NCI-H2107 (cell line): ENCODE measurements at places on chromosomes 6 and 20.

- DNase-seq, result no peak
Measured at GRCh38 chr6:43082806-43083655, 6.9 kb downstream of the PTK7 start.

GRCh38 chr6:161424421-161424820 is 150.6 kb upstream of the AGPAT4 start:
- no peak for DNase-seq

- DNase-seq, result no peak
Measured at GRCh38 chr6:105733556-105734162, 330.8 kb upstream of the PREP start.

GRCh38 chr6:102493485-102493884 is 1100.0 kb downstream of the GRIK2 start:
- no peak for DNase-seq

DNA sequence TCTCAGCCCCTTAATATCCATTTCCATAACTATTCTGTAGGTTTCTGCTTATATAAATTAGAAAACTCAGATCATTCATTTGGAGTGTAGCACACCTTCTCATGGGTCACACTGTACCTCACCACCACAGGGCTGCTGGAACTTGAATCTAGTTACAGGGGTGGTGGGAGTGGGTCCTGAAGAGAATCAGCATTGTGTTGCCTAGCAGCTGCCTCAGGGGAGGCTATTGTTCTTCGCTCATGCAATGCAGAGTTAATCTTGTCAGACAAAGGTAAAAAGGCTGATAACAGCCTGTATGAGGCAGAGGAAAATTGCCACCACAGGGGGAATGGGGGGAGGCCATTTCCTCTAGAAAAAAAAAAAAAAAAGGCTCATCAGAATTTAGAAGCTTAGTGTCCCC is 496.0 kb upstream of the ADGRB3 start:
- DNase-seq, result no peak

GRCh38 chr6:149031859-149032598 is 285.2 kb downstream of the UST start:
- no peak for DNase-seq

DNA sequence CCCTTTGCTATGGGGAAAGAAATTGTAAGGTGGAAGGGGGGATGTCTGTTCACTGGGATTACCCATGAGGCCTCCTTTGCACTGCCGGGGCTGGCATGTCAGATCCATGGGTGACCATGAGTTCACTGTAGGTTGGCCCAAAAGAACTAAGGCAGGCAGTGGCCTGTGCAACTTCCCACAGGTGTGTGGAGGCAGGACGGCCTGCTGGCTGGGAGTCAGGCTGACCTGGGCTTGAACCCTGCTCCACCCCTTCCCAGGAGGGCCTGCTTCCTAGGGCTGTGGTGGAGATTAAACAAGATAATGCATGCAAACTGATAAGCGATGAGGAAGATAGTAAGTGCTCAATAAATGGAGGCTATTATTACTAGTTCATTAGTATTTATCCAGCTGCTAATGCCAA is 163.0 kb downstream of the EYA2 start:
- DNase-seq, result no peak

- no peak for DNase-seq
Measured at GRCh38 chr6:151436802-151437201, 15.1 kb downstream of the RMND1 start.

DNA sequence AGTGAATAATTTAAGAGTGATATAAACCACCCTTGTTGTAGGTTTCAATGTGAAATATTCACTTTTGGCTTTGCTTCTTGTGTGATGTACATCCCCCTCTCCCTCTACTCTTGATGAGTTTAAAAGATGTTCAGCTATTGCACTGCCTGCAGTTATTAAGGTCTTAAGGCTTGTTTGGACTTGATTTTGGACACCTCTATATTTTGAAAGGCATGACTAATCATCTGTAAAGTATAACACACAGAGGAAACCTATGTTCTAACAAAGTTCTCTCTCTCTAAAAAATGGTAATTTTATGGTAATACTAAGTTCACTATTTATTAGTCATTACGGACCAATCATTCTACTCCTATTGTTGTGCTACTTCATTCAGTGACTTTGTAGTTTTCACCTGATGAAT is 1719.9 kb downstream of the GRIK2 start:
- no peak for DNase-seq

DNA sequence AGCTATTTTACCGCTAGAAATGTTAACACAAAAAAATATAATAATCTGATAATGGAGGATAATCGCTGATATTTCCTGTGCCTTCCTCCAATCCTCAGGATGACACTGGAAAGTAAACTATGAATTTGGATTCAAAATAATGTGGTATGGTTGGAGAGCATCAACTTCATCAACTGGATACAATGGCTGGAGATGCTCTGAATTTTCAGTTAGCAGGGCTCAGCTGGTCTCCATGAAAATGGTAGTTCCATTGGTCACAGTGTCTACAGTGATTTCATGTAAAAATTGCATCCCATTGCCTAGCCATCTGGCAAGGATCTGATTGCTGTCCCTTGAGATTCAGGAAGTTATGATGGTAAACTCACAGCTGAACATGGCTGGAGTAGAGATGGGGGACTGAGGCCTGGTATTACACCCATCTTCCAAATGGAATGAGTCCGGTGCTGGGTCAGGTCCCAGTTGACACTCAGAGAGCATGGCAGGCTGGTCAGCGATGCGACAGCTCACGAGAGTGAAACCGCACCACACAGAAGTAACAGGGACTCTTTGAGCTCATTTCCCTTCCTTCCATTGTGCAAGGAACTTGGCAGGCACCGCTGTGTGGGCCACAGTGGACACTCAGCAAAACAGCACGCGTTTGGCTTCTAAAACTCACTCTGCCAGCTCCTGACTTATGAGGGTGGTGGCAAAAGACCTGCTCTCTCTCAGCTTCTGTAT is 142.4 kb upstream of the TNFAIP3 start:
- DNase-seq, result no peak

DNA sequence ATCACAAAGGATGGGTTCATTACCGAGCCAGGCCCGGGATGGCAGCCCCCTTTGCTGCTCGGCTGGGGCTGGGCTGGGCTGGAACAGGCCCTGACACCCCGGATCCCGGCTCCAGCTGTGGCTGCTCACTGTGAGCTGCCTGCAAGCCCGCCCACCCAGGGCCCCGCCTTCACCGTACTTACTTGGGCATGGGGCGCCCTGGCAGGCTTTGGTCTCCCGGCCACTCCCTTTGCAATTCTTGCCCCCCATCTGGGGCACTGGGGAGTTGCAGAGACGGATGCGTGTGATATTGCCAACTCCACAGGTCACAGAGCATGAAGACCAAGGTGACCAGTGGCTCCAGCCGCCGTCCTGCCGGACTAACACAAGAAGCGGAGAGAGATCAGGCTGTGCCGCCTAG is 16.7 kb downstream of the THBS2 start:
- no peak for DNase-seq

- DNase-seq, result no peak
Measured at GRCh38 chr6:88135578-88136114, 30.5 kb downstream of the CNR1 start.

DNA sequence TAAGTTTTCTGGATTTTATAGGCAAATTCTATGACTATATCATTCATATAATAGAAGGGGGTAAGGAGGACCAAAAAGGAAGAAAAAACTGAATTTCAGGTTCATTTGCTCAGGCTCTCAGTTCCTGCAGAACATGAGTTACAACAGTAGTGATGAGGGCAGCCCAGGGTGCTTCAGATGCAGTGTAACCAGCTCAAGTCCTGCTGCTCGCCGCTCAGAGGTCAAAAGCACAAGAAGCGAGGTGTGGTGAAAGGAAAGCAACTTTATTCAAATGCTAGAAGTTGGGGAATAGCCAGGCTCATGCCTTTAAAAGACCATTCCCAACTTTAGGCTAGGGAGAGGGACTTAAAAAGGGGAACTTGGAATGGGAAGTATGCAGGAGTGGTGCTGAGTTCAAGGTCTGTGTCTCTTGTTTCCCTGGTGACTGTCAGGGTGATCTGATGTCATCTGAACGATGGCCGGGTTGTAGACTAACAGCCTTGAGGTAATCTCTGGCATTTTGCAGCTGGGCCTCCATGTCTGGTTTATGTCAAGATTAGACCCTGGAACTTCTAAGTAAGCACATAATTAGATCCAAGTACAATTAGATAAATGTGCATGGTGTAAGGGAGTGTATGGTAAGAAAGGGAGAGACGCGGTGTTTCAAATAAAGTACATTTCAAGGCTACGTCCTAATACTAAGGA is 14.5 kb upstream of the SEC63 start:
- DNase-seq, result no peak

- DNase-seq, result no peak
Measured at GRCh38 chr20:24586523-24586840, 117.1 kb downstream of the SYNDIG1 start.

GRCh38 chr20:54347166-54347833 is 128.1 kb upstream of the DOK5 start:
- no peak for DNase-seq

- DNase-seq, result no peak
Measured at GRCh38 chr20:20447196-20447595, 79.3 kb downstream of the INSM1 start.

DNA sequence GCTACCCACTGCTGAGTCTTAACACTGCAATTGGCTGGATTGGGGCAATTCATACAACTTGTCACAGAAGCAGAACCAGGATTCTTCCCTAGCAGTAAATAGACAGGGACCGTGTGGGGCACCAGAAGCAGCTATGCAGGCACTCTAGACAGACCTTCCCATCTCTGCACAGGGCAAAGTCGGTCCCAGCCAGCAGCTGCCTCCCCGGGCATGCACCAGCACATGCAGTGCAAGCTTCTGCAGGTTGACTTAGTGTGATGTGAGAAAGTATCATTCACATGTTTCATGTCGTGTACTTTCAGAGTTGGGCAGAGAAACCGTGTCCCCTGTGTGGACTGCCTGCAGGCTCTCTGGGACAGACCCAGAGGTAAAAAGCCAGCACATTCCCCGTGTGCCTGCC is 98.0 kb upstream of the FOXA2 start:
- no peak for DNase-seq

DNA sequence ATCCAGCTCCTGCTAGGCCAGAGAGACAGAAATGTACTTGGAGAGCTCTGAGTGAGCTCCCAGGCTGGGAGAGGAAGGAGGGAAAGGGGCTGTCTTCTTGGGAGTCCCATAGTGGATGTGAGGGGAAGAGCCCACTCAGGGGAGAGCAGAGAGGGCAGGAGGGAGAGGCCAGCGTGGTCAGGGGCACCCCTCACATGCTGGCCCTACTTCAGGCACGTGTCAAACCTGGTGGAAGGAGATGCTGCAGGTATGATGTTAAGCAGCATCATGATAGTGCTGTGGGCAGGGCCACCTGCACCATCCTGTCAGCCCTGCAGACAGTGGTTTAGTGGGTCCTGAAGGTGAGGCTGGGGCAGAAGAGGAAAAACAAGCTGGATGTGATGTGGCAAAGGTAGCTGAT is 265.4 kb upstream of the RNF24 start:
- no peak for DNase-seq

GRCh38 chr6:47780510-47781356 is 1.1 kb upstream of the OPN5 start:
- DNase-seq, result no peak

DNA sequence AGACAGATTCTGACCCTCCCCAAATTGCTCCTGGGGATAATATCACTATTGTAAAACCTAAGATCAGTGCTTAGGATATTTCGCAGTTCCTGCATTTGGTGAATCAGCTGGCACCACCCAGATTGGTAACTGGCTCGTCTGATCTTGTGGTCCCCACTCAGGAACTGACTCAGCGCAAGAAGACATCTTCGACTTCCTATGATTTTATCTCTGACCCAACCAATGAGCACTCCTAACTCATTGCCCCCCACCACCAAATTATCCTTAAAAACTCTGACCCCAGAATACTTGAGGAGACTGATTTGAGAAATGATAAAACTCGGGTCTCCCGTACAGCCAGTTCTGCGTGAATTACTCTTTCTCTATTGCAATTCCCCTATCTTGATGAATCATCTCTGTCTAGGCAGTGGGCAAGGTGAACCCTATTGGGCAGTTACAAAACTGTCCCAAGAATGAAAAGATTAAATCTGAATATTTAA is 55.7 kb upstream of the PRND start:
- DNase-seq, result no peak

DNA sequence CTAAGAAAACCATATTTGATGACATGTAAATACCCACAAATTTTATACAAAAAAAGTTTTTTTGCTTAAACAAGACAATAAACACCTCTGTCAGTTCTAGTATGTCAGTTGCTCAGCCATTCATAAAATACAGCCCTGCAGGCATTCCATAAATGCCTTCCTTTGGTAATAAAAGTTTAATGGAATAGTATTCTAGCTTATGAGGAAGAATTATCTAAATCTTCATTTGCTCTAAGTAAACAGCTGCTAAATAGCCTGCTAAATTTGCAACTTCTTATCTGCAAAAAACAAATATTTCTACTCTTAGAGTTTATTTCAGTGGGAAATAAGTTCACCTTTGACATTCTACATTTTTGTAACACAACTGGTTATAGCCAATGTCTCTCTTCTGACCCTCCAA is 108.8 kb downstream of the SMLR1 start:
- DNase-seq, result no peak

GRCh38 chr20:59318201-59318790 is 17.9 kb downstream of the EDN3 start:
- no peak for DNase-seq

- no peak for DNase-seq
Measured at GRCh38 chr6:105324386-105324950, 78.4 kb downstream of the PREP start.

DNA sequence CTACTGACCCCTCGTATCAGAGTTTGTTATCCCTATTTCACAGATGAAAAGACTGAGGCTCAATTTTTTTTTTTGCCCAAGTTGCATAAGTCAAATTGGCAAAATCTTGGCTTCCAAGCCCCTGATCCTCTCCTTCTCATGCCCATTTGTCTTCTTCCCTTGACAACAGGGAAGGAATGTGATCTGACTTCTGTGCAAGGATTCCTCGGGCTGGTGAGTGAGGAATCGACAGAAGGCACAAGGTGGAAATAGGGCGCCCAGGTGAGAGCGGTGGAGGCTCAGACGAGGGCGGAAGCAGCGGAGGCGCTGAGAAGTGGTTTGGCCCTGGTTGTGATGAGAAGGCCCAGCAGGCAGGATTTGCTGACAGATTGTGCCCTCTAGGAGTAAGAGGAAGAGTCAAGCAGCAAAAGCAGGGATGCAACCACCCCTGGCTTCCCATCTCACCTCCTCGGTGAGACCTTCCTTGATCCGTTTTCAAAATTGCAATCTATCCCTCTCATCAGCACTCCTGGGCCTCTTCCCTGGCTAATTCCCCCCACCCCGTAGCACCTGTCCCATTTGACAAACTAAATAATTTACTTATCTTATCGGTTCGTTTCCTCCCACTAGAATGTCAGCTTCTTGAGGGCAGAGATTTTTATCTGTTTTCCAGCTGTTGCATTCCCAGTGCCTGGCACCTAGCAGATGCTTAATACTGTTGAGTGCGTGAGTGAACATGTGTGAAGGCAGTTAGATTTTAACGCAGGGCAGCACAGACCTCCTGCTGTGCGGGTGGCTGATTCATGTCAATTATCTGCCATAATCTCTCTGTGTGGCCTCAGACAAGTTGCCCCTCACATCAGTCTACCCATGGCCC is 3.7 kb upstream of the SIRPA start:
- DNase-seq, result no peak

- no peak for DNase-seq
Measured at GRCh38 chr6:139133262-139134063, 1.4 kb upstream of the HECA start.
